Tibial nerve (tissue), 4 donors: ENCODE measurements at places on chromosomes 13 and 19.

DNA sequence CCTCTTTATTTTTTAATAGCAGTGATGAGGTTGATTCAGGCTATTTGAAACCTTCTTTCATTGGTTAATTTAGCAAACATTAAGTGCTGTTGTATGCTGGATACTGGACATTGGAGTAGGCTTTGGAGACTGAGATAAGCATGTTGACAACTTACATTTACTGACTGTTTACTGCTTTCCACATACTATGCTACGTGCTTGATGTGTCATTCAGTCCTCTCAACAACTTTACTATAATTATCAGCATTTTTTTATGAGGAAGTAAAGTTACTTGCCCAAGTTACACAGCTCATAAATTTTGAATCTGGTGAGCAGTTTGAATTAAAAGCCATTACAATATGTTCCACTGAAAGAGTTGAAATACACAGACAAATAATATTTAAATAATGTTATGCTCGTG is 83.8 kb downstream of the GJA3 start:
- DNase-seq, result no peak

DNA sequence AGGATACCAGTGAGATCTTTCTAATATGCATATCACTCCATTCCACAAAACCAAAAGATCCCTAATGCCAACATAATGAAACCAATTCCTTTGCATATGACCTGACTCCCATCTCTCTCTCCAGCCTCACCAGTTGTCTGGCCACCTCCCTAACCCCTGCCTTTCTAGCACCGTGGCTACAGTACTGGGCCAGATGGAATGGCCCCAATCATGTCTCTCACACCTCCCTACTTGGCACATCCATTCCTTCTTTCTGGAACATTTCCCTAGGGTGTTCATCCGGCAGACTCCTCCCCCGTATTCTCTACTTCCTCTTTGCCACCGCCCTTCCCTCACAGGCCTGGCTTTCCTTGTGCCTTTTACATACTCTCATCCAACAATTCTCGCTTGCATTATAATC is 62.0 kb downstream of the GPALPP1 start:
- no peak for DNase-seq

DNA sequence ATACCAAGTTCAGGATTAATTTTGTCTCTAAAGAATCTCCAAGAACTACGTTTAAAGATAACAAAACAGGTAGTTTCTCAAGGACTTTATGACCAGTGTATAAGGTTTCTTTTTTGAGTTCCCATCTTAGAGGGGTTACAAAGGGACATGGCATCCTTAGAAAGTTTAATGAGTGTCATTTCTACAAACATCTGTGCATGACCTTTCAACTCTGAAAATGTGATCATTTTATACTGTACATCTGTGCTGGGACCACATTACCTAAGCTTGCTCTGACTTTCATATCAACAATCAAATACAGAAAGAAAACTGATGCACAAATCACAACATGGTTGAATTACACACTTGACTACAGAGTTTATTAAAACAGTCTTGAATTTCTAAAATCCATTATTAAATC is 37.1 kb downstream of the KLF12 start:
- DNase-seq, result no peak

- DNase-seq, result no peak
Observed at GRCh38 chr13:101967216-101967615, 434.6 kb downstream of the FGF14 start.
